Endothelial cell (in vitro differentiated cells): ENCODE measurements at places on chromosomes 5 and 9.
A peak's percentile ranks its signal among the peaks of the same experiment; 100 is the strongest.

DNA sequence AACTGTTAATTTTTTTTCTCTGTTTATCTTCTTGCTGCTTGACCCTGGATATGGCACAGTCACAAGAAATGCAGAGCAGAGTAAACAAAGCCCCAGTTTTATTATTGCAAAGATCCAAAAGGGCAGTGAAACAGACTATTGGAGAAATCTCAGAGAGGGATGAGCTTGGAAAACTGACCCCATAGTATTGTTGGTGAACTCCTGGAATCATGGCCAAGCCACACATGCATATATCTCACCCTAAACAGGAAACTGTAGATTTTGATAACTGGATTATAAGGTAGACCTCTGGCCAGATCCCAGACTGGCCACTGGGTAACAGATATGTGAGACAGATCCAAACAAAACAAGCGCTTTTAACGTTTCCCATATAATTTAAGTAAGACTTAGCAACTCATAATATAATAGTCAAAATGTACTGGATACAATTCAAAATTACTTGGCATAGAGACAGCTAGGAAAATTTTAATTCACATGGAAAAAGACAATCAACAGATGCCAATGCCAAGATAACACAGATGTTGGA is 263.5 kb upstream of the SEMA6A start:
- no peak for DNase-seq

DNA sequence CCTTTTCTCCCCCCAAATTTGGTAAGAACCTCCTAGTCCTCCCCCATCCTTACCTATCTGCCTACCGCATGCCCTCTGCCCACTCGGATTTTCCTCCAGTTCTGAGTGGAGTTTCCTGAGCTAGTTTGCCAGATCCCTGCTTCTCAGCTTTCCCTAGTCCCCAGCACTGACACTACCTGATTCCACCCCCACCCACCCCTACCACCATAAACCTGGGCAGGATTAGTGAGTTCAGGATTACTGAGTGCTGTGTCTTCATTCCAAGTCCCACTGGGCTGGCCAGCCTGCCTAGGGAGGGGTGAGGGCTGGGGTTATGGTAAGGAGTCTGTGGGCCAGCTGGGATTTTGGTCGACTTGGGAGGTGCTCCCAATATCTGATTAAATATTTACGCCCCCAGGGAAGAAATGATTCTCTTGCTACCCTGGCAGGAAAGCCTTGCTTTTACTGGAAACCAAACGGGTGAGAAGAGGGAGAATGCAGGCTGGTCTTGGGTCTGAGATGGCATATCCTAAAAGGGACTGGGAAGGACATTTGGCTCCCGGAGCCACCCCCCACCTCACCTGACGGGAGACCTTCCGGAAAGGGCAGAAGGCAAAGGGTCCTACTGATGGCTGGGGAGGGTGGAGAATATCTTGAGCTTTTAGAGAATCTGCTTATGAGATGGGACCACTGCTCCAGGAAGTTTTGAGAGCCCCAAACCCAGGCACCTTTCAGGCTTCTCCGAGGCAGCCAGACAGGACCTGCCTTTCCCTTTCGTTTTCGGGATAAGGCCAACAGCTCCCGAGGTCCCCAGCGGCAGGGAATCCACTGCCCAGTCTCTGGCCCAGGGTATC is 3.7 kb downstream of the PITX1 start:
- no peak for DNase-seq

- DNase-seq = no peak
Observed at GRCh38 chr5:20570486-20570885, 582.5 kb upstream of the CDH18 start.

GRCh38 chr5:131974016-131974415 is 28.6 kb upstream of the MEIKIN start:
- DNase-seq = no peak

- DNase-seq = no peak
Observed at GRCh38 chr5:124182133-124182532, 564.3 kb downstream of the ZNF608 start.

GRCh38 chr5:149083846-149084245 is 21.0 kb upstream of the SH3TC2 start:
- DNase-seq = no peak

- DNase-seq = no peak
Observed at GRCh38 chr5:140633021-140633471, at the start of gene CD14. Gene CD14, minus strand, starts transcription at chr5:140633175. Its CDS starts 104 bp downstream, at chr5:140633071.

GRCh38 chr5:141778683-141779082 is 96.7 kb upstream of the ARAP3 start:
- no peak for DNase-seq

GRCh38 chr5:75672616-75673015 is 44.6 kb downstream of the POC5 start:
- DNase-seq = no peak

GRCh38 chr9:13447843-13448422 is 168.4 kb upstream of the MPDZ start:
- DNase-seq = peak; percentile 9

DNA sequence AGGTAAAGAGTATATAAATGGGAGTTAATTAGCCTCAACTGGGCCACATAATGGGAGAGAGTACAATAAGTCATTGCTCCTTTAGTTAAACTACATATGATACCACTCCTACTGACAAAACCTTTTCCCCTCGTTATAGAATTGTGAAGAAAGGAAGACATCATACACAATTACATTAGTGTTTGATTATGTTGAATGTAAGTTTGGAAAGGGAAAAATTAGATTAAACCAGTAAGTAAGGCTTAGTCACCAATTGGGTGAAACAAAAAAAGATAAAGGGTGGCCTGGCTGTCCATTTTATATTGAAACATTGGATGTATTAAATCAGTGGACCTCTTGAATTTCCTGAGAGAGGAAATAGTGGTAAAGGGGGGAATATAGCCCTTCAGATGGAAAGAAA is 464.3 kb upstream of the PAPPA start:
- no peak for DNase-seq

GRCh38 chr9:682633-683508 is 158.6 kb upstream of the DMRT1 start:
- DNase-seq = no peak

- DNase-seq = no peak
Observed at GRCh38 chr9:38288502-38288901, 104.0 kb upstream of the ALDH1B1 start.

DNA sequence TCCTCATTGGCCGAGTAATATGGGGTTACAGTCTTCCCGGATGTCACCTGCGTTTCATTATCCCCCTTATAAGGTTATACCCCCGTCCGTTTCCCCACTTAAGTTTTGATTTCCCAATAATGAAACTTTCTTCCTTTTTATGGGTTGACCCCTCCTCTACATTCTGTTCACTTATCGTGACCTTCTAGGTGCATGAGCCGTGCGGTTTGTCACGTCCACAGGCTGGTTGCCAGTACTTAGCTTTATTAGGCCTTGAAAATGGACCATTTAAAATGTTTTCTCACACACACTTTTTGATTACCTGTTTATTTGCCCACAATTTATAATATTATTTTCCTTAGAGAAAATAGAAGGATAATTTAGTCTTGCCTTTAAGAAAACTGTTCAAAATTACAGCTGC is 111.5 kb downstream of the FAM174A start:
- no peak for DNase-seq

DNA sequence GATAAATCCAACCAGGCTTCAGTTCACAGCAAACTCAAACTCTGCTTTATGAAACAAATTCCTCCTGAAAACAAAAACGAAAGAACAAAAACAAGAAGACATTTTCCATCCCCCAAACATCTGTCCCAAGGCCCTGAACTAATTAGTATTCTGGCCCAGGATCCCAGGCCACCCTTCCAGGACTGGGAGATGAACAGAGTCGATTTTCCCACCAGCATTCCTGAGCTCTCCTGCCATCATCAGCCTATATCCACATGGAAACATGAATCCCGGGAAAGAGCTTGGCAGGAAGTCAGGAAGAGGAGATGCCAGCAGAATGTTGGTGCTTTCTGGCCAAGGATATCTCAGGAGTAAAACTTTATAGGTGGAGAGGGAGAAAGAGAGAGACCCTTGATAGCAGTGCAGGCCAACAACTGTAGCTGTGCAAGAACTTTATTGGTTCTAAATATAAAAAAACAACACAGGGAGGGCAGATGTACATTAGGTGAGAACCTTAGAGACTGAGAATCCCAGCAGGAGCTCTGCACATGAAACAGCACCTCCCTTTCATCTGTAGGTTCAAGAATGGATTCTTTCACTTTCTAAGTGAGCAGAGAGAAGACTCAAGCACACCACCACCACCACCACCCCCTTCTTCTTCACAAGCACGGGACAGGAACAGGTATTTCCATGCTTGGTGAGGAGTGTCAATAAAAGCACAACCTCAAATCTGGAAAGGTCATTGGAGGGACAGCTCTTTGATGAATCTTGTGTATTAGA is 190.7 kb upstream of the TAS2R1 start:
- no peak for DNase-seq

DNA sequence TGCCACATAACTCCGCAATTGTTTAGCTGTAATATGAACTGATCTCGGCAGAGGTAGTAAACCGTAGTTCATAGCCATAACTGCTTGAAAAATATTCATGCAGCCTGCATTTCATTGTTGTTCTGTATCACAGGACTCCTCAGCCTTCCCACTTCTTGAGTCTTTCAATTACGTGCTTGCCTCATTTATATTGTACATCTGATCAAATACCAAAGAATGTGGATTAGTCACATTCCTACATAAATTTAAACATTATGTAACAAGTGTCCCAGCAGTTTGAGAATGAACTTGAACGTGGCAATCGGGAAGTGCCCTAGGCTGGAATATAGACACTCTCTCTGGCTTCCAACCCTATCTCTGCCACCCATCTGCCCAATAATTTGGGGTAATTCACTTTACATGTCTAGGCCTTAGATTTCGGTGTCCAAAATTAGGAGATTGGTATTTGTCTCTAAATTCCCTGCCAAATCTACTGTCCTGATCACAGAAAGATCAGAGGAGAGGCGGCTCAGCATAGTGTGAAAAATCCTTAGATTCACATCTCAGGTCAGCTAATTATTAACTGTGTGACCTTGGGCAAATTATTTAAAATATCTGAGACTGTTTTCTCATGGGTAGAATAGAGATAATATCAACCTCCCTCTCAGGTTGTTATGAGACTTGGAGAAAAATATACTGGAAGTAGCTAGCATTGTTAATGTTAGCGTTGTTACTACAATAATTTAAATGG is 215.1 kb upstream of the RFX3 start:
- no peak for DNase-seq

DNA sequence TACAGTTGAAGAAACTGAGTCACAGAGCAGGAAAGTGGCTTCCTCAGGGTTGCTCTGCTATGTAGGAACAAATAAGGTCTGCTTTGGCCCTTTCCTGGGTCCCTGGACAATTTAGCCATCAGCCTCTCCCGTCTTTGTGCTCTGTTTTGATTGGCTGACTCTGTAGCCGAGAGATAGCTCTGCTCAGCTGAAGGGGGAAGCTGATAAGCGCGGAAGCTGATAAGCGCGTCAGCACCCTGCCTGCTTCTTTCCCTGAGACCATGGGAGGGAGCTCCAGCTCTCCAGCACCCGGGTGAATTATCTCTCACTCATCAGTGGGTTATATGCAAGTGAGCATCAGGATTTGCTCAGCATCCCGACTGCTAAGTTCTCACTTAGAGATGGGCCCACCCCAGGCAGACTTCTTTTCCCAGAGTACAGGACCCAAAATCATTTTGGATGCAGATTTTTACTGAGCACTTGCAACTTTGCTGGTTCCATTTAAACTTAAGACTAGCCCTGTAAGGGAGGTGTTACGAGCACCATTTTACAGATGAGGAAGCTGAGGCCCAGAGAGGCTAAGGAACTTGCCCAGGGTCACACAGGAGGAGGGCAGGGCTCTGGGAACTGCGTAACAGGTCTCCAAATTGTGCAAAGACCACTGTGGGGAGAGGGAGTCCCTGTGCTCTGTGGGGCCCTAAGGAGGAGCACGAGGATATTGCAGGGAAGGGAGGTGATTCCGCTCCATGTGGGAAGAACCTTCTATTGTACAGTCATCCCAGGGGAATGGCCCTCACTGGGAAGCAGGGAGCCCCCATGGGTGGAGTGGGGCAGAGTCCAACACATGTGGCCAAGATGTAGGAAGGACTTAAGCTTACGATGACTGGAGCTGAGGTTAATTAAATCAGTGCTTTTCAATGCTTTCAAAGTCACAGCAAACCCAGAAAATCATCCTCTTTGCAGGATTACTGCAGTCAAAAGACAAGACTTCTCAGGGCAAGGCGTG is 83.7 kb upstream of the ORM1 start:
- DNase-seq = no peak

- no peak for DNase-seq
Observed at GRCh38 chr5:137491121-137491520, 8.0 kb downstream of the SPOCK1 start.

- no peak for DNase-seq
Observed at GRCh38 chr9:92425474-92425873, 1.2 kb upstream of the OMD start.

GRCh38 chr5:157874861-157875260 is 15.9 kb upstream of the CLINT1 start:
- no peak for DNase-seq

- DNase-seq = no peak
Observed at GRCh38 chr5:38800515-38800914, 45.3 kb upstream of the OSMR start.

DNA sequence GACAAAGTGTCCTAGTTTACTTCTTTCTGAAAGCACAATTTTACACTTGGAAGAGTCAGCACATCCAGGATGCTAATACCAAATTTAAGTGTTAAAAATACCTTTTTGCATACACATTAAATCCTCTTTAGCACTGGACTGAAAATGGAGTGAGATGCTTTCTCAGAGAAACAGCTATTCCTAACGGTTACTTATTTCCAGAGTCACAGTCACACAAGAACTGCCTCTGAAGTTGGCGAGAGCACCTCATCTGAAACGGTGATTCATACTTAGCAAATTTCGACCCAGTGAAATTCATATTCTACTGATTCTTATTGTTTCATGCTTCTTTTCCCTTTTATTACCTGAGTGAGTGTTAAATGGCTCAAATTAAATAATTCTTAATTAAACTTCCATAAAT is 12.2 kb downstream of the CDH18 start:
- no peak for DNase-seq

DNA sequence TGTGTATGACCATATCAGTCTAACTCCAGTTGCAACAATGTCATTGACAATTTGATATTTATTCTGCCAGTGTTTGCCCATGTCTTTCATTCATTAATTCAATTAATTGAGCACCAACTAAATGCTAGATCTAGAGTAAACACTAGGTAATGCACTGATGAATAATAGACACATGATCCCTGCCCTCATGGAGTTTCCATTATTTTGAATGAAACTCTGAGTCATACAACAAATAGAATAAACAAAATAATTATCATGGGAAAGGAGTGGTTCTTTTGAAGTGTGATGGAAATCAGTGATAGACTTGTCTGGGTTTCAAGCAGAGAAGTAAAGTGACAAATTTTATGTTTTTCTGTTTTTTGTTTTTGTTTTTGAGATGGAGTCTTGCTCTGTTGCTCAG is 4.6 kb downstream of the ARHGEF37 start:
- no peak for DNase-seq

- DNase-seq = no peak
Observed at GRCh38 chr5:81729276-81729675, 21.6 kb downstream of the SSBP2 start.
